ENCODE measurements at places on chromosomes 6 and 20. TPM values are rescaled to one million over a fixed set of nuclear protein-coding genes. Genes with fewer than 3 reads are reported as not detected.

- DNase-seq, result no peak
Measured at GRCh38 chr20:19876828-19877460, 118.9 kb downstream of the RIN2 start.

The MAP7 gene
- 38.7 TPM for total RNA-seq

The HTR1E gene
- total RNA-seq, result 0.10 TPM

GRCh38 chr6:132136981-132137380 is 185.8 kb upstream of the CCN2 start:
- DNase-seq, result no peak

The PTCHD4 gene
- 0.10 TPM for total RNA-seq

DNA sequence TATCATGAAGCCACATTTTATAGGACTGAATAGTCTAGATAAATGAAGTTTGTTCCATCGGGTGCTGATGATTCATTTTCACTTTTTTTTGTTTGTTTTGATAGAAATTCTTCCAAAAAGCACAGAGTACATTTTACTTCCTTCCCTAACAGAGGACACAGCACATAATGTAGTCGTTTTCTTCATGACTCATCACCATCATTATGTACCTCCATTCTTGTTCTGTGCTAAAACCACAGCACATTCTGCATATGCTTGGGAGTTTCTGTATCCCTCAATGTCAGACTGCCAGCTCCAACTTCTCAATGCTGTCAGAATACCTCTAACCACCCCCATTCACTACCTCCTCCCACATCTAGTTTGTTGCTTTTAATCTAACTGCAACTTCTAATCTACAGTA is 1004.9 kb upstream of the ADGRB3 start:
- no peak for DNase-seq

GRCh38 chr6:2969549-2969948 is 1.8 kb downstream of the SERPINB6 start:
- no peak for DNase-seq

DNA sequence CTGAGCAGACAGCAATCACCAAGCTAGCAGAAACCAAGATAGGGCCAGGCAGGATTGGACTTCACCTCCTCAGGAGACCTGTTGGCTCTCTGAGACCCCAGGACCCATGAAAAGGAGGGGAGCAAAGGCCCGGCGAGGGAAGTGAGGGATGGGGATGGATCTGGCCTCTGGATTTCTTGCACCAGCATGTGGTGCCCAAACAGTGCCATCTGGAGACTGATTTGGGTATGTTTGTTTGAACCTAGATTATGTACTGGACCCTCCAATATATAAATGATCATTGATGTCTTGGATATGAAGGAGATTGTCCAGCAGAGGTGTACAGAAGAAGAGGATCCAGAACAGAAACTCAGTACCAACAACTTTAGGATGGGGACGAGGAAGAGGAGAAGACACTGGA is 83.4 kb upstream of the LY86 start:
- no peak for DNase-seq

DNA sequence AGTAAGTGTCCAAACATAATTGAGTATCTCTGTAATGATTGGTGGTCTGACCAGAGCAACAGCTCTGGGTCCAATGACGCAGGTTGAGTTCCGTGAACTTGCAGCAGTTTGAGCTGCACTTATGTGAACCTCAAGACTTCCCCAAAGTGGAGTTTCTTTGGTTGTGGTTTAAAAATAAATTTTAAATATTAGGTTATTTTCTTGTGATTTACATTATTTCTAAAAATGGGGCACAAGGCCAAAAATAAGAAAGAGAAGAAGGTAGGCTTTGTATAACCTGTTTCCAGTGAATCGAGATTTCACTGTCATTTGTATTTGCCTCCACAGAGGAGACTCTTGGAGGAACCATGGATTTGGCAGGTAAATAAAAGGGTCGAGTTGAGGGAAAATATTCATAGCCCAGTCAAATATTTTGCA is 166.4 kb upstream of the ZNF217 start:
- DNase-seq, result no peak

DNA sequence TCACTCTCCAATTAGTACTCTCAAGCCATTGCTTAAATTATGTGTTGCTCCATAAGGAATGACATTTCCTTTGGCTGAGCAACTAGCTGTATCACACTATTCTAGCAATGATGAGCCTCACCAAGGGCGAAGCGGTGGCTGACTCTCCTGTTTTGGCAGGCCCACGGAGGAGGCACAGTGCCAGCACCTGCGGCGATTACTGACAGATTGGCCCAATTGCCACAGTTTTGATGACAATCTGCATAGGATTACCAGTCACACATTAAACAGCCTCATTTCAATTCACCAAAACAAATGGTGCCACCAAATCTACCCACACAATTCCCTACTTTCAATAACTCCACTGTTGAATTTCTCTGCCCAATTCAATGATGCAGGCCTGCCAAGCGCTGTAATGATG is 286.9 kb downstream of the PTPRK start:
- no peak for DNase-seq

Measured in lower leg skin (tissue), 4 donors.